NCI-H1105 (cell line): ENCODE measurements at places on chromosomes 2 and 18.

GRCh38 chr2:72576861-72577260 lies 249.0 kb downstream of the EXOC6B start:
- no peak for DNase-seq

- no peak for DNase-seq
Measured at GRCh38 chr2:215771241-215771640, 242.1 kb downstream of the MREG start.

GRCh38 chr18:57269756-57270155 lies 82.6 kb upstream of the ST8SIA3 start:
- DNase-seq: no peak

DNA sequence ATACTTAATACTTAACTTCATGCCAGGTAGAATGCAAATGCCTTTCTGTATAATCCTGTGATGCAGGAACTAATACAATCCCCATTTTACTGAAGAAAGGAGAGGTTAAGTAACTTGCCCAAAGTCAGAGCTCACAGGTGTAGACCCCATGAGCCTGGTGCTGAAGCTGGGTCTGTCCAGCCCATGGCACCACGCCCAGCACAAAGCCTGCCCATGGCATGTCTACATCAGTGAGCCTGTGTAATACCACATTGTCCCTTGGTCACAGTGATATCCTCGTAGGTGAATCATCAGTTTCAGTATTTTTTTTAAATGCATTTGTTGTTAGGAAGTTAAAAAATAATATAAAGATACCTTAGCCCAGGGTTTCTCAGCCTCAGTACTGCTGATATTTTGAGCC lies 69.9 kb upstream of the MCFD2 start:
- no peak for DNase-seq

DNA sequence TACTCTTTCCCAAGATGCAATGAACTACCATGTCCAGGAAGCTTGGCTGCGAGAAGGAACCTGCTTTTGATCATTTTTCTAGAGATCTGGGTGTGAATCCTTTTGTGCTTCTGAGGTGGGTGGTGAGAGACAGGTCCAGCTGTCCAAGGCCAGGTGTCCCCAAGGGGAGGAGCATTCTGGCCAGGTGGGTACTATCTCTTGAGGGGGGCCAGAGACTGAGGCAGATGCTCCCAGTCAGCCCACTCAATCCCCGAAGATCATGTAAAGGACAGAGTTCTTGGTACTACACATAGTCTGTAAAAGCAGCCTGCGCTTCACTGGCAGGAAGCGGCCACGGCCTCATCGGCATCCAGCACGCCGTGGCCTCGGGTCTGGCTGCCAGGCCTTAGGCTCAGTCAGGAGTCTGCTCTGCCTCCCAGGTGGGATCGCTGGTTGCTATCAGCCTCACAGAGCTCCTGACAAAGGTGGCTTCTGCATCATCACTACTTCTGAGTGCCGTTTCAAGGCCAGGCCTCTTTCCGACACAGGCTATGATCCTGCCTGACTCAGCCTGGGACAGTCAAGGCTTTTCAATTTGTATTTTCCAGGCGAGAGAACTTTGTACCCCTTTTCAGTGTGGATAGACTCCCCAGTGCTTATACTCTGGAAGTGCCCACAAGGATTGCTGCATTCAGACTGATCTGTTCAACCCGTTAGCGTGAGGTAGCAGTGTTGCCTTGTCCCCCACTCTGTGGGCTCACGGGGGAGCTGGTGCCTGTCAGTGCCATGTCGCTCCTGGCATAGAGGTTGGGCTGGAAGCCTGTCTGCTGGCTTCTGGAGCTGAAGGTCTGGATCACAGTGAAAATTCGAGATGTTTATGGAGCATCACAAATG lies 29.1 kb downstream of the STK25 start:
- DNase-seq: no peak

DNA sequence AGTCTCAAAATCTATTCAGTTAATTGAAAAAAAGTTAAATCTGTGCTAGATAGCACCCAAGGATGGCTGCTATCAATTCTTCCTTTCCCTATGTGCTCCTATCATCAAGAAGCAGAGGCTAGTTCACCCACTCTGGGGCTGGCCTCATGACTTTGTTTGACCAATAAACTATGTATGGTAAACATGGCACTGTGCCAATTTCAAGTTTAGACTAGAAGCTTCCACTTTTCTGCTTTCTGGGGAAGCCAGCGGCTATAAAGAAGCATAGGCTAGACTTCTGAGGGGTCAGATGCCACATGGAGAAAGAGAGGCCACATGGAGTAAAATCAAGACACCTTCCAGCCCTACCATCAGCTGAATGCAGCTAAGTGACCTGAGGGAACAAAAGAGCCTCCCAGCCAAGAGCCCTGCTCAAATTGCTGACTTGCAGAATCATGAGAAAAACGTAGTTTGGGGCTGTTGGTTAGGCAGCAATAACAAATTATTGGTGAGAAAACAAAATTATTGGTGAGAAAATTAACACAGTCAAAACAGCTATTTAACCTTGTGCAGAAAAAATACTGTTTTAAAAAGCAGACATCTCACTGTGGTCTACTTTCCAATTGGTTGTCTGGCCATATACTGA lies 86.5 kb upstream of the SLC14A2 start:
- no peak for DNase-seq

- no peak for DNase-seq
Measured at GRCh38 chr2:54664238-54664786, 59.1 kb upstream of the EML6 start.

DNA sequence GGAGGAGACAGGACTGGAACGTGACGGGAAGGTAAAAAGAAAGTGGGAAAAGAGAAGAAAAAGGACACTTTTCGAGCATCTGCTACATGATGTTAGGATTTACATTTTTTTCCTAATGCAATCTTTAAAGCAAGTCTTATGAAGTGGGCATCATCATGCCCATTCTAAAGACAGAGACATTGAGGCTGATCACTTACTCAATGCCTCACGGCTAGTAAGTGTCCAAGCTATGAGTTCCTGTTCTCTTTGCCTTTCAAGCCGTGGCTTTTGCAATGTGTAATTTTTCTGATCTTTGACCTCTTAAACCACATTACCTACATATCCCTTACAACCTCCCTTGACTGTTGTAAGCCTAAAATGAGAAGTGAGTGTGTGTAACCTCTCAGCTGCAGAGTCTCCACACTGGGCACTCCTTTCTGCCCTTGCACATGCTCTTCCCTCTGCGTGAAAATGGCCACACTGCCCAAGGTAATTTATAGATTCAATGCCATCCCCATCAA lies 649.2 kb downstream of the RNF144A start:
- DNase-seq: no peak

DNA sequence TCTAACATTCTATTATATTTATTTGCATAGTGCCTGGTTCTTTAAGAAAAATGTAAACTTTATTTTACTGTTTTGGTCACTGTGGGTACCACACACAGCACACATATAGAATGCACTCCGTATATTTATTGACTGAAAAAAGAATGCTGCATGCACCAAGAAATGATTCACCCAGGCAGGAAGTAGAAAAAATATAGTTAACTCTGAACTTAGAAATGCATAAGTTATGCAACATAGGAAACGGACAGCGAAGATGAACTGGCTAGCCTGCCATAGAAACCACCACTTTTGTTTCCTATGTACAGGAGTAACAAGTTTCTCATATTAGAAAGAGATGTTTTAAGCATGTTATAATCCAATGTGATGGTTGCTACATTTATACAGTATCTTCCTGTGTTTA lies 635.8 kb downstream of the DSC3 start:
- DNase-seq: no peak
